ENCODE measurements at places on chromosomes 11 and 22.

DNA sequence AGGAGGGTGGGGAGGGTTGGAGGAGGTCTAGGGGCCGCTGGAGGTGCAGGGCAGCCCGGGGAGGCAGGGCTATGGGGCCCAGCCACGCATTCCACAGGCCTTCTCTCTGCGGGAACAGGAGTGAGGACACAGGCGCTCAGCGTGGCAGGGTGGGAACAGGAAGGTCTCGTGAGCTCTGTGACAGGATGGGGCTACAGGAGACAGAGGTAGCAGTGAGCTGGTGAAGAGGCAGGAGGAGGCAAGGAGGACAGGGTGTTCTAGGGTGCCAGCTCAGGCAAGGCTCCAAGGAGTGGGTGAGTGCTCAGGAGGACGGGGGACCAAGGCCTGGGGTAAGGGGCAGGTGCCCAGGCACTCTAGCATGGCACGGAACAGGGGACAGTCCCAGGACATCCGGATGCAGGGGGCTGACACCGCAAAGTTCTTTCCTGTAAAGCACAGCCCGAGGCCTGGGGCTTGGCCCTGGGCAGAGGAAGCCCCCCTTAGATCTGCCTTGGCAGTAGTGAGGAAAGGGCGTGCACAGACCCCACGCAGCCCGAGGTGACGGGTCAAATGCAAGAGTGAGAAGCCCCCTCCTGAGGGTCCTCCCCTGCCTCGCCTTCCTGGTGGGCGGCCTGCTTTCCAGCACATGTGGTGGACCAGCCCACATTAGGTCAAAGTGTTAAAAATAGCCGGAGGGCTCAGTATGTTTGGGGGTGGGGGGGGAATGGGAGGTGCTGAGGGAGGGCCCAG, 4.7 kb upstream of the NEAT1 start:
- DNase-seq, result no peak

- no peak for DNase-seq
Observed at GRCh38 chr11:11472106-11472505, 119.1 kb upstream of the CSNK2A3 start.

DNA sequence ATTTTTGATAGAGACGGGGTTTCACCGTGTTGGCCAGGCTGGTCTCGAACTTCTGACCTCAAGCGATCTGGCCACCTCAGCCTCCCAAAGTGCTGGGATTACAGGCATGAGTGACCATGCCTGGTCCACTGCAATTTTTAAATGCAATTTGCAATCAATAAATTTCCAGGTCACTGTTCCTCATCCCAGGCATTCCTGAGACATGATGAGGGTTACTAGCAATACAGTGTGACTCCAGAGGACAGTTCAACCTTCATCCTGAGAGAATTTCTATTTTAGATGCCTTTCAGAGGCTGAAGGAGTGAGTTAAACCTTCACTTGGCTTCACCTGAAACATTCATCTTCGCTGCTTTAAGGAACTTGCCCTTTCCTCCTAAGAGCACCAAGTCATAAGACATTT, 9.7 kb upstream of the UBASH3B start:
- DNase-seq, result no peak

- DNase-seq, result no peak
Observed at GRCh38 chr22:43205261-43205691, 18.3 kb upstream of the TTLL12 start.

DNA sequence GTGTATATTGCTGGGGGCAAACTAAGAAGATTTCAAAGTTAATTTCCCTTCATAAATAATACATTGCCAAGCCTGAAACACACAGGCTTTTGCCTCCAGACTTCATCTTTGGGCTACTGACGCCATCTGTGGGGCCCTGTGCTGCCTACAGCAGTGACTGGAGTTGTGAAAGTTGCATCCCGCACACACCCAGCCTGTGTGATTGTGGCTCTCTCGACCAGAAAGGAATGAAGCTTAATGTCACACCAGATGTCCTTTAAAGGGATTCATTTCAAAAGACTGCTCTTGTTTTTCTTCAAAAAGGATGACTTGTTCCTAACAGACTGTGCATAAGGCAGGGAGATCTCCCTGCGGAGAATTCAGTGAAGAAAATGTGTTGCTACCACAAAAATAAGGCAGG, 210.5 kb downstream of the FAM181B start:
- DNase-seq, result no peak

- no peak for DNase-seq
Observed at GRCh38 chr11:90698238-90698637, 475.4 kb upstream of the CHORDC1 start.

DNA sequence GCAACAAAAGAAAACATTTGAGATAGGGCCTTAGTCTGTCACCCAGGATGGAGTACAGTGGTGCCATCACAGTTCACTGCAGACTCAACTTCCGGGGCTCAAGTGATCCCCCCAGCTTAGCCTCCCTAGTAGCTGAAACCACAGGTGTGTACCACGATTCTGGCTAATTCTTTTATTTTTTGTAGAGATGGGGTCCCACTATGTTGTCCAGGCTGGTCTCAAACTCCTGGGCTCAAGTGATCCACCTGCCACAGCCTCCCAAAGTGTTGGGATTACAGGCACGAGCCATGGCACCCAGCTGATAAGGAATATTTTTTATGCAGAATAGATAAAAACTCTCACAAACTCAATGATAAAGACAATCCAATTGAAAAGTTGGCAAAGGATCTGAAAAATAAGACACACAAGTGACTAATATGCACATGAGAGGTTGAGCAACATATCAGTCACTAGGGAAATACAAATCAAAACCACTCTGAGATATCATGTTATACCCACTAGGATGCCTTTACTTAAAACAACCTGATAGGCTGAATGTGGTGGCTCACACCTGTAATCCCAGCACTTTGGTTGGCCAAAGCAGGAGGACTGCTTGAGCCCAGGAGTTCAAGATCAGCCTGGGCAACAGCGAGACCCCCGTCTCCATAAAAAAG, 33.9 kb upstream of the CLTCL1 start:
- no peak for DNase-seq

DNA sequence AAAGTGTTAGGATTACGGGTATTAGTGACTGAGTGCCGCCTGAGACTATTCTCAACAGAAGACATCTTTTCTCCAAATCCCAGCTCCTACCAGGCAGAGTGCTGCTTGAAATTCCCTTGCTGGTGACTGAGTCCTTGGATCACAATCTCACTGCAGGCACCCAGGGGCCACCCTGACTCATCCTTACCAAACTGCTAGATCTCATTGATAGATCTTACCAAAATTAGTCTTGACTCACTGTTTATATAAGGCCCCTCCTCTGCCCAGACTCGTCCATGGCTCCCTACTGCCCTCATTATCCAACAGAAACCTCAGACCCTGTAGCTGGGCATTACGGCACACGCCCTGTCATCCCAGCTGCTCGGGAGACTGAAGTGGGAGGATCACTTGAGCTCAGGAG, 14.7 kb downstream of the TBC1D10A start:
- DNase-seq, result no peak

DNA sequence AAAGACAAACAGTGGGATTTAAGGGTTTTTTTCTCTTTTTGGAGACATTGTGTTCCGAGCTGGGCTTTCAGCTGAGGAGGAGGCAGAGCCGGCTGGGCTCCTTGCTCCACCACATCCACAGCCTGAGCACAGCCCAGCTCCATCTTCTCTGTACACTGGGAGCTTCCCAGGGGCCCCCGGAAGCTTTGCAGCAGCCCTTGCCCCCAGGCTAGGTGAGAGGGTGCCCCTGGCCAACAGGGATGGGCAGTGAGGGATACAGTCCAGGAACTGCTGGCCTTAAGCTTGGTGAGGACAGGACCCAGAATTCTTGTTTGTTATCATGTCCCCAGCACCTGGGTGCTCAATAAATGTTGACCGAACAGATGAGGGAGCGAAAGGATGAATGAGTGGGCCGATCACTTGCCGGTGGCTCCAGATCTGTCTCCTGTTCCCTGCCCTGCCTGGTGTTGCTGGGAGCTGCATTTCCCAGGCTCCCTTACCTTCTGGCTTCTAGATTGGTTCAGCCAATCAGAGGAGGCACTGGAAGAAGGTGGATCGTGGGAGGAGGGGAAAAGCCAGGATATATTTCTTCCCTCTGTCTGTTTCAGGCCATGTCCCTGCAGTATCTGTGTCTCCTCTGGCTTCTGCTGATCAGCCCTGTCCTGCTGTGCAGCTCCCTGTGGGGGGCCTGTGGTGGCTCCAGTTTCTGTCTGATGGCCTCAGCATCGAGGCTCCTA, 26.5 kb upstream of the NECTIN1 start:
- no peak for DNase-seq

GRCh38 chr22:18110194-18110953, at the start of gene TUBA8:
TSS of gene TUBA8 (plus strand) at chr22:18110809. CDS start at chr22:18110866, 57 bp downstream.
- DNase-seq, result peak; percentile 36

GRCh38 chr11:75041263-75041662, 52.5 kb downstream of the NEU3 start:
- DNase-seq, result no peak

DNA sequence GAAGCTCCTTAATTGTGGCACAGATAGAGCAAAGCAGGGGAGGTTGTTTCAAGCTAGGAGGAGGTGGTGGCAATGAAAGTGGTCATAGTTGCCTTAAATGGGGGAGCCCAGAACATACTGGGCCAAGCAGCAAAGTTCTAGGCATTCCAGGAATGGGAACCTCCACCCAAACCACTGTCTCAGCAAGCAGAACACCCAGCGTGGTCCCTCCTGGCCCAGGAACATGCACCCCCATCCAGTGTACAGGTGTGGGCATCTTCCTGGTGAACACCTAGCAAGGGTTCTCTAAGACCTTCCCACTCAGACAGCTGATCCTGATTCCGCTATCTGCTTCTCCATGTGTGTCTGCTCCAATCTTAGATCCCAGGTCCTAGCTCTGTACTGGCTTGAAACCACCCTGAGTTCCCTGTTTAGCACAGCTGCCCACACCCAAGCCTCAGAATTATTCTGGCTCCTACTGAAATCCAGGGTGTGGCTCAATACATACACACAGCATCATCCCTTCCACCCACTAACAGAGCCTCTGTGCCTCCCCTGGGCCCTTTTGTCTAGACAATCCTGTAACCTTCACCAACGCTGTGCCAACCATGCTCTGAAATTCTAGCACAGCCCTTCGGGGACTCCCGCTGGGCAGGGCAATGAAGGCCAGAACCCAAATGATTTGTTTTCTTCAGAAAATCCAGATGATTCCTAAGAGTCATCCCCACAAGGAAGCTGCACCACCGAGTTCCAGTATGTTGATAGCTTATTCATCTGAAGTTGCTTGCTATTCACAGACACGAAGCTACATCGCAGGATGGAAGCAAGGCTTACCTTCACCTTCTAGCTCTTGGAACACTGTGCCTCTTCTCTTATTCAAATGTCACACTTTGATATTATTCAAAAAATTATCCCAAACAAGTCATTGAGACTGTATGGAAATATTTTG, 76.6 kb downstream of the ABTB2 start:
- DNase-seq, result no peak

DNA sequence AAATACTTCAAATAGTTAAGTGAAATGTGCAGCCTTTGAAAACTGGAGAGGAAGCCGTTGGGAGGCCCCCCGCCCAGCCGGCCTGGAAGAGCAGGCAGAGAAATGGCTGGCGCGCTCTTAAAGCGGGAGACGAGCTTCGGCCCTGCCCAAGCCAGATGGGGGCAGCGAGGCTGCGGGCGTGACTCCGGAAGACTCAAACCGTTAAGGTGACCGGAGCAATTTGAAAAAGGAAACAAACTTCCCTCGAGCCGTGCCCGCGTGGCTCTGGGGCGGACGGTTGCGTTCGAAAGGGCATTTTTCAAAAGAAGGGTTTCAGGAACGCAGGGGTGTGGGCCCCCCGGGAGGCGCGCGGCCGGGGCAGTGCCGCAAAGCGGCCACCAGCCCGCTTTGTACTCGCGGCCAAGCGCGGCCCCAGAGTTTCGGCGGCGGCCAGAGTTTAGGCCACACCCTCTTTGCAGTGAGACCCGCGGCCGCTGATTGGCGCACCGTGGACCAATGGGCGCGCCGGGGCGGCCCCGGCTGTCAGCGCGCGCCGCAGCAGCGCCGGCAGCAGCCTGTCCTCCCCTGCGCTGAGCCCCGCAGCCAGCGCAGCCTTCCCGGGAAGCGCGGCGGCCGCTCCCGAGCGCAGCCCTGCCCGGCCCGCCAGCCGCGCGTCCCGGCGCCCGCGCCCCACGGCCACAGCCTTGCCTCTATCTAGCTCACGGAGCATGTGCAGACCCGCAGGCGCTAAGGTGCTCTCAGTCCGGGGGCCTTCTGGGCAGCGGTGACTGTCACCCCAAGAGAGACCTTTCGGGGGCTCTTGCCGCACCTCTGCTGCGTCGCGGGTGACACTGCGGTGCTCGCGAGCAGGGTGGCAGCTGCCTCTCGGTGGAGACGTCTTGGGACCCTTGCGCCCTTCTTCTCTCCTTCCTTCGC, at the start of gene NAV2:
Gene NAV2, plus strand, starts transcription at position 557 of the 915 bp plus-strand sequence. CDS start 859 bp downstream, outside the sequence.
- DNase-seq, result peak; percentile 85

DNA sequence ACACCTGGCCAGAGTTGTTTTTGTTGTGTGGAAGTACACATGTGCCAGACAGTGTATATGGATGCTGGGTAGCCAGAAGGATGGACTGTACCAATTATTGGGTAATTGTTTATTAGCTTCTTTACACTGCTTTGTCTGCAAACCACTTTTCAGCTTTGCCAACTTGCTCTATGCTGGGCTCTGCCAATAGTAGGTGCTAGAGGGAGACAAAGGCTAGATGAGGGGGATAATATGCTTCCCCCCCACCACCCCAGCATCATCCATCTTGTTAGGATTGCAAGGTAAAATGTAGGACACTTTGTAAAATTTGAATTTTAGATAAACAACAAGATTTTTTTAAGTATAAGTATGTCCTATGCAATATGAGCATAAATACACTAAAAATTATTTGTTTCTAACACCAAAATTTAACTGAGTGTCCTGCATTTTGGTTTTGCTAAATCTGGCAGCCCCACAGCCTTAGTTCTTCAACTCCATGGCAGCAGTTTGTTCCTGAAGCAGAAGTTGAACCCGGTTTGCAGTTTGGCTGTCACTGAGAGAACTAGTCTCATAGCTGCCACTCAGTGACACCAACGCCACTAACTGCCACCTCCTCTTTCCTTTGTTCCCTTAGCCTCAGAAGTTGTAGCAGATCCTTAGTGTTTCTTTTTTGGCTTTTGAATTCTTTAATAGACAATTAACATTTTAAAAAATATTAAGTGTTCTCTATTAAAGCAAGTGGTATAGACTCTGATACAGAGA, 78.8 kb downstream of the CCDC81 start:
- DNase-seq, result no peak

DNA sequence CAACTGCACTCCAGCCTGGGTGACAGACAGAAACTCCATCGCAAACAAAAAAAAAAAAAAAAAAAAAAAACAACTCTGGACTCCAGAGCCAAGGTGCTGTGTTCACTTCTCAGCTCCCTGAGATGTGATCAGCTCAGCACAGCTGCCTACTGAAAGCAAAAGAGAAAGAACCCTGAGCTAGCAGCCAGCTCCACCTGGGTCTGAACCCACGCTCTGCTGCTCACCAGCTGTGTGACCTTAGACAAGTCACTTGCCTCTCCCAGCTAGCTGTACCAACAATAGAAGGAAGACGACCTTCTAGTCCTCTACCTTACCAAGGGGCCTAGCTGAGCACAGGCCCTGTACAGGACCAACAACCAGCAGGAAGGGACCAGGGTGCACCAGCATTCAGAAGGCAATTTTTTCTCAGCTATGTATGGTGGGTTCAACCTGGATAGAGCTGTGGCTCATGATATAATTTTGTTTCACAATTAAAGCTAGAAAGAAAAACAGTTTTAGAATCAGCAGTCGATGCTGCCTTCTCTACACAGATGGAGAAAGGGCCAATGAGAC, 3.8 kb downstream of the DGCR2 start:
- DNase-seq, result no peak
